ENCODE measurements at places on chromosomes 7 and 10. TPM values are rescaled to one million over a fixed set of nuclear protein-coding genes. Genes with fewer than 3 reads are reported as not detected.

Gene PVRIG
- total RNA-seq, result not detected

Gene SPDYE9
- not detected for total RNA-seq

Gene CTBP2
- total RNA-seq, result 127 TPM

- no peak for DNase-seq
Measured at GRCh38 chr7:72709909-72710308, 118.1 kb downstream of the TYW1B start.

Gene PPP1R3C
- 15.7 TPM for total RNA-seq

- no peak for DNase-seq
Measured at GRCh38 chr7:36128448-36129047, 24.5 kb upstream of the EEPD1 start.

GRCh38 chr10:15374156-15374555 lies 3.1 kb upstream of the FAM171A1 start:
- DNase-seq, result peak; percentile 13

Gene ATAD1
- 61.1 TPM for total RNA-seq

Gene IDI2
- not detected for total RNA-seq

- no peak for DNase-seq
Measured at GRCh38 chr7:43530553-43531410, 52.1 kb upstream of the STK17A start.

DNA sequence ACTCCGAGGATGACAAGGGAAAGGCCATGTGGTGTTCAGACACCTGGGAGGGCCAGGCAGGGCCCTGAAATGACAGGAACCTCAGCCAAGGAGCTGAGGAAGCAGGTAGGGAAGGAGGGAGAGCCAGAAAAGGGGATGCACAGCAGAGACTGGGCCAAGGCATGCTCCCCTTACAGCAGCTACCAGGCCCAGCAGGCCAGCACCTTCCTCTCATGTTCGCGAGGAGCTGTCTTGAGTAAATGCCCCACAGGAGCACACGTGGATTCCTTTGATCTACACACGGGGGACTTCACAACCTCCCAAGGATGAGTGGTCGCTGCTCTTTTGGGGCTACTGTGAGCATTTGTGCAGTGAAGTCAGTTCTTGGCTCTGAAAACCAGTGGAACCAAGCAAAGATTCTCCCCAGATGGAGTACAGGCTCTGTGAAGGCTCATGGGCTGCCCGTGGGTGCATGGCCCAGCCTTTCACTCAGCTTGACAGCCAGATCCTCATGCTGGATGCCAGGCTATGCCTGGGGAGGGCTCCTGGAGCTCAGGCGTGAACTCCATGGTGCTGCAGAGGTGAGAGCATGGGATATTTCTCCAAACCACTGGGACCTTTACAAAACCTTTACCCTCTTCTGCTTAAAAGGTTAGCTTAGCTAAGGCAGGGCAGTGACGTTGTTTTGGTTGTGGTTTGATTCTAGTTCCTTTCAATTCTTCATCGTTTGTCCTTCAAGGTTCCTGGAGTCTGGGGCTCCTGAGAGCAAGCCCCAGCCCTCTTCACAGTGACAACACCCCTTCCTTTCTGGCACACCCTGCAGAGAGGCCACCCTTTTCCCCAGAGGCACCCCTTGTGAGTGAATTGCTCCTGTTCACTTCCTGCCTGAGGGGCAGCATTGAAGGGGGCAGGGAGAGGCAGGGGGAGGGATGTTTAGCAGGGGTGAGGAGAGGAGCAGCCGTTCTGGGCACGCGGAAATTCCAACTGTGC lies 74.2 kb upstream of the ZPBP start:
- DNase-seq, result no peak

Gene CRHR2
- not detected for total RNA-seq

DNA sequence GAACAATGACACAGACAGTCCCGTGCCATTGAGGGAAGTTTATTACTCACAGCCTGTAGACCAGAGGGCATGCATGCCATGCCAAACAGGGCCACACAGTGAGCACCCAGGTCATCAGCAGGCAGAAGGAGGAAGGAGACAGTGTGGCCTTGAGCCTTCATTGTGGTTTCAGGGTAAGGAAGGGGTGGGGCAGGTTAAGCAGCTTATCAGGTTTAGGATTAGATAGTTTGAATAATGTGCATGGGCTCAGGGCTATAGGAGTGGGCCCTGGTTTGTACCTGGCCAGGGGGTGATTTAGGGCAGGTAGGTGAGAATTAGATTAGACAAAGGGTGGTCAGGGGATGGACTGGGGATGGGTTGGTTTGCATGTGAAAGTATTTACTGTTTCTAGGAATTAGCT lies 67.9 kb downstream of the ADCY1 start:
- DNase-seq, result peak; percentile 54

- no peak for DNase-seq
Measured at GRCh38 chr10:44564790-44565189, 179.9 kb upstream of the CXCL12 start.

- DNase-seq, result no peak
Measured at GRCh38 chr10:128560406-128560805, 434.2 kb upstream of the MKI67 start.

- DNase-seq, result no peak
Measured at GRCh38 chr7:111363099-111363498, 199.2 kb downstream of the IMMP2L start.

Gene RBM20
- total RNA-seq, result 2.3 TPM

- DNase-seq, result no peak
Measured at GRCh38 chr10:102701272-102701671, 12.9 kb downstream of the ARL3 start.

DNA sequence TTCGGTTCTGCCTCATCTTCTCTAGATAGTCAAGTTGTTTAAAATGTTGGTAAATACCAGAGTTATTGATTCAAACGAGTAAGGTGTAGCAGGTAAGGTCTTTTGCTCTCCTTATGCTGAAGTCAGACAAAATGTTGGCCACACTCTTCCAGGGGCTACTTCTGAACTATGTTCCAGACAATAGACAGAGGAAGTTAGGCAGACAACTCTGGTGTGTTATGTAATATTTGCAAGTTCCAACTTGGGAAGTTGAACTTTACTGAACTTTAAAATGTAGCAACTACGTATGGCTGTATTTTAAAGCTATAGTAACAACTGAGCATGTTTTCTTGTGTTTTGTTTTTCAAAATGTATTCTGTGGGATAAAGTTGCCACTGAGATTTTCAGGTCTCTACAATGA lies 125.7 kb upstream of the NEBL start:
- no peak for DNase-seq

Gene SPDYE16
- not detected for total RNA-seq

- no peak for DNase-seq
Measured at GRCh38 chr7:42913591-42913990, 1.7 kb upstream of the C7orf25 start.

GRCh38 chr10:86403183-86403797 lies 36.7 kb upstream of the GRID1 start:
- no peak for DNase-seq

Measured in osteocyte (in vitro differentiated cells).